Stimulated activated CD8-positive, alpha-beta memory T cell treated with anti-CD3 and anti-CD28 coated beads, Interleukin-4, amount 100 ng/mL, for 1 hour (primary cell): ENCODE measurements at places on chromosomes 2 and 18.

GRCh38 chr2:66661253-66662173, 226.6 kb downstream of the MEIS1 start:
- DNase-seq: no peak

GRCh38 chr2:39160982-39161381, 40.1 kb upstream of the SOS1 start:
- DNase-seq: no peak

- DNase-seq: no peak
Measured at GRCh38 chr2:19846567-19846966, 55.2 kb downstream of the TTC32 start.

DNA sequence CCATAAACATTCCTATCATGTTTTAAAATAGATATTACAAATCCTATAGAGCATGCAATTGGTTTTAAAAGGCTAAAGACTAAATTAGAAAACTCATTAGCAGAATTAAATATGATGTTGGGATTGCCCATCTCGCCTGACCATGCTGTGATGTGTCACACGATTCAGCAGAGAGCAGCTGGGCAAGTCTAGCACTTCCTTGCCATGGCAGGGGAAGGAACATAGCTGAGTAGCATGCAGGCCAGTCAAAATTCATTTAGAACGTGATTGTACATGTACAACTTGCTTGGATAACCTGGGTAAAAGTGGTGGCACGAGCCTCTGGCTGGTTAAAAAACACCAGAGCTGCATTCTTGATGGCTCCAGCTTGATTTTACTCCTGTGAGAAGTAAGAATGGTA, 81.3 kb downstream of the SCN3A start:
- no peak for DNase-seq

- DNase-seq: no peak
Measured at GRCh38 chr2:115596659-115597375, 1154.4 kb downstream of the DPP10 start.

GRCh38 chr18:57733861-57734260, 69.3 kb downstream of the ATP8B1 start:
- no peak for DNase-seq

DNA sequence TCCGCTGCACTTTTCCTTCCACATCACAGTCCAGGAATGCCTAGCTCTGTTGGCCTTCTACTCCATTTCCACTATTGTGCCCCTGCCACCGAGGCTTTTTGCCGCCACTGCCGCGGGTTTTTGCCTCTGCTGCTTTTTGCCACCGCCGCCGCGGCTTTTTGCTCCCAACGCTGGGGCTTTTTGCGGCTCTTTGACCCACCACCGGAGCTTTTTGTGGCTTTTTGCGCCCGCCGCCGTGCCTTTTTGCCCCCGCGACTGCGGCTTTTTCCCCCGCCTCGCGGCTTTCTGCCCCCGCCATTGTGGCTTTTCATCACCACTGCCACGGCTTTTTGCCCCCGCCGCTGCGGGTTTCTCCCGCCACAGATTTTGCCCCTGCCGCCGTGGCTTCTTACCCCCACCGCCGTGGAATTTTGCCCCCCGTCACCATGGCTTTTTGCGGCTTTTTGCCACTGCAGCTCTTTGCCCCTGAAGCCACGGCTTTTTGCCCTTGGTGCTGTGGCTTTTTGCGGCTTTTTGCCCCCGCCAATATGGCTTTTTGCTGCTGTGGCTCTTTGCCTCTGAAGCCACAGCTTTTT, 2798.7 kb upstream of the TEKT4 start:
- no peak for DNase-seq

GRCh38 chr2:113232740-113233139, 46.0 kb downstream of the PAX8 start:
- DNase-seq: no peak

GRCh38 chr2:241798631-241799521, 10.1 kb upstream of the NEU4 start:
- no peak for DNase-seq

DNA sequence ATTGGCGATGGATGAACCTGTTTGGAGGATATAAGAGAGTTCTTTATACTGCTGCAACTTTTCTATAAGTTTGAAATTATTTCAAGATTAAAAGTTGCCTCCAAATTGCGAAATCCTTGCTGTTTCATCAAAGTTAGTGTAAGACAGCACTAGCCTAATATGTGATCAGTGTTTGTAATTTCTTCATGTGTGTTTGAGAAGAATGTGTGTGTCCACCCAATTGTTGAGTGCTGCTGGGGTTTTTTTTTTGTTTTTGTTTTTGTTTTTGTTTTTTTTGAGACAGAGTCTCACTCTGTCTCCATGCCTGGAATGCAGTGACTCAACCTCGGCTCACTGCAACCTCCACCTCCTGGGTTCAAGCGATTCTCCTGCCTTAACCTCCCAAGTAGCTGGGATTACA, 33.4 kb downstream of the CDK15 start:
- no peak for DNase-seq

- no peak for DNase-seq
Measured at GRCh38 chr2:178891959-178892485, 84.8 kb upstream of the TTN start.

- DNase-seq: no peak
Measured at GRCh38 chr2:162177301-162177700, 25.3 kb upstream of the GCG start.

GRCh38 chr2:197240421-197241041, 70.0 kb downstream of the ANKRD44 start:
- DNase-seq: no peak

- no peak for DNase-seq
Measured at GRCh38 chr2:183614799-183615435, 490.7 kb downstream of the NUP35 start.
